Keratinocyte (primary cell): ENCODE measurements at places on chromosomes 6 and 20.

DNA sequence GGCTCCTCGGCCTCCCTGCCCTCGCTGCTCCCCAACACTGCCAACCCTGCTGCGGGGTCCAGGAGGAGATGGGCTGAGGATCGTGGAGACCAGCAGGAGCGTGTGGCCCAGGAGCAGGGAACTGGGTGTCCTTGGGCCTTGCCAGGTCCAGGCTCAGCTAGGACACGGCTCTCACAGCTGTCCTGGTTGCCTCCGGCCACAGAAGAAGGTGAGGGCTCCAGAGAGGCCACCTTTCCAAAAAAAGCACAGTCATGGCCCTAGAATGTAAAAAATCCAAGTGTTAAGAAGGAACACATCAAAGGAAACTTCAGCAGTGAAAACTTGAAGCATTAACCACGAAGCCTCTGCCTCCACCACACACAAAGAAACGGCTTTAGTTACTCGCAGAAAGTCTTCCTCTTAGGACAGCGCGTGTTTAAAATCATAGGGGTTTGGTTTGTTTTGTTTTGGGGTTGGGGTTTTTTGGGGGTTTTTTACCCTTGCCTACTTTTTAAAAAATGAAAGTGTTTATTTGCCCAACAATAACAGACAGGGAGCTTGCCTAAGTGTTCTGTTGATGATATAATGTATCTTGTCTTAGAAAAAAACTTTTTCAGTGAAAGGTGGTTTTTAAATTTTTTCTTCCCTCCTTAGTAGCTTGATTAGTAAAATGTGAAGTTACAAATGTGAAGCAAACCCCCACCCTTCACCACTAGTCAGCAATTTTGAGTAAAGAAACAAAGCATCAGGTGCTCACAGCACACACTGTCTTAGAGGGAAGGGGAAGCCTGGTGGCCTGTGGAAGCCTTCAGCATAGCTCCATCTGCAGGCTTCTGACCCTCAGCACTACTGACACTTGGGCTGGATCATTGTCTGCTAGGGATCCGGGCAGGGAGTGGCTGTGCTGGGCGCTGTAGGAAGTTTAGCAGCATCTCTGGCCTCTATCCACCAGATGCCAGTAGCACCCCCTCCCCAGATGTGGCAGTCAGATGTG, 60.0 kb downstream of the PTPN1 start:
- H3K4me1 ChIP-seq, result no peaks in the 10 kb centered on the region
- H3K27me3 ChIP-seq, result no peaks in the 10 kb centered on the region
- H3K4me3 ChIP-seq, result no peak overlapping the region
- peaks cover 53% of the 10 kb centered on the region for H3K36me3 ChIP-seq
- no peak overlapping the region for H3K27ac ChIP-seq

DNA sequence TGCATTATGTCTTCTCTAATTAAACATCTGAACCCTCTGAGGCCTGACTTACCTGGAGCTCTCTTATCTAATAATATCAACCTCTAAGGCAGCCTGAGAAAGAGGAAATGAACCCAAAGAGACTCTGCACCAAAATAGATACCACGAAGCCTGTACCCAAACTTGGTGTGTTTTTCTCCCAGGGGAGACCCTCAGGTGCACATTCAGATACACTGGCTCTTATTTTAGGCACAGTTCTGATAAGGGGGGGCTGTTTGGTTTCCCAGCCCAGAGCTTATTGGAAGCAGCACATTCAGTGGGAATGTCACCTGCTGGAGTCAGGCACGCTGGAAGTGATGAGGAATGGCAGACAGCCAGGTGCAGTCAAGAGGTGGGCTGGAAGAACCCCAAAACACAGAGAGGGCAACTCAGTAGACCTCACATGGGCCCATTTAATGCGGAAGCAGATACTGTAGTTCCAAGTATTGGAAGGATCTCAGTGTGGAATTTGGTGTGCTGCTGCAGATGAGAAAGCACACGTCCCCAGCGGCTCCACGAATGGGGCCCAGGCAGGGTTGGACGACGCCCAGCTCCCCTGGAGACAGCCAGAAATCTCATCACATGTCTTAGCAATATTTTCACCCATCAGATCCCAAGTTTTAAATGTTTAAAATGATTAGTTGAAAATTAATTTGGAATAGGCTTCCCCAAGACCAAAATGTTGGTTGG, 9.7 kb upstream of the CCR6 start:
- H3K27ac ChIP-seq, result no peak overlapping the region
- no peaks in the 10 kb centered on the region for H3K4me1 ChIP-seq
- no peaks in the 10 kb centered on the region for H3K36me3 ChIP-seq
- DNase-seq, result no peak
- H3K27me3 ChIP-seq, result peaks cover 16% of the 10 kb centered on the region

- no peak overlapping the region for H3K27ac ChIP-seq
- H3K36me3 ChIP-seq, result no peaks in the 10 kb centered on the region
- no peak overlapping the region for H3K4me3 ChIP-seq
- peaks cover 3% of the 10 kb centered on the region for H3K4me1 ChIP-seq
- no peak for DNase-seq
These were observed 30.5 kb downstream of the MDGA1 start for GRCh38 chr6:37667050-37667814.

- DNase-seq, result no peak
- no peaks in the 10 kb centered on the region for H3K27me3 ChIP-seq
- no peaks in the 10 kb centered on the region for H3K4me1 ChIP-seq
- H3K4me3 ChIP-seq, result no peak overlapping the region
- H3K36me3 ChIP-seq, result no peaks in the 10 kb centered on the region
- H3K27ac ChIP-seq, result no peak overlapping the region
These were observed 214.0 kb downstream of the WDR27 start for GRCh38 chr6:169487579-169488436.

- H3K27ac ChIP-seq, result no peak overlapping the region
- H3K4me3 ChIP-seq, result no peak overlapping the region
- peaks cover 33% of the 10 kb centered on the region for H3K27me3 ChIP-seq
- DNase-seq, result no peak
These were observed 699 bp downstream of the PTPRT start for GRCh38 chr20:43188861-43189553.

GRCh38 chr20:21513881-21514540, at the start of gene NKX2-2:
Gene NKX2-2 (minus strand): TSS chr20:21514064. CDS start chr20:21513669, 395 bp downstream.
- H3K27ac ChIP-seq, result no peak within 1 kb of the TSS
- H3K36me3 ChIP-seq, result no peaks in the 10 kb centered on the region
- H3K27me3 ChIP-seq, result peaks cover 99% of the 10 kb centered on the region
- H3K4me1 ChIP-seq, result peaks cover 5% of the 10 kb centered on the region
- H3K4me3 ChIP-seq, result no peak within 1 kb of the TSS
- DNase-seq, result no peak

- no peaks in the 10 kb centered on the region for H3K4me1 ChIP-seq
- no peak overlapping the region for H3K4me3 ChIP-seq
- H3K27ac ChIP-seq, result no peak overlapping the region
- H3K36me3 ChIP-seq, result no peaks in the 10 kb centered on the region
- DNase-seq, result no peak
These were observed 117.1 kb upstream of the SPTLC3 start for GRCh38 chr20:12891643-12892042.

DNA sequence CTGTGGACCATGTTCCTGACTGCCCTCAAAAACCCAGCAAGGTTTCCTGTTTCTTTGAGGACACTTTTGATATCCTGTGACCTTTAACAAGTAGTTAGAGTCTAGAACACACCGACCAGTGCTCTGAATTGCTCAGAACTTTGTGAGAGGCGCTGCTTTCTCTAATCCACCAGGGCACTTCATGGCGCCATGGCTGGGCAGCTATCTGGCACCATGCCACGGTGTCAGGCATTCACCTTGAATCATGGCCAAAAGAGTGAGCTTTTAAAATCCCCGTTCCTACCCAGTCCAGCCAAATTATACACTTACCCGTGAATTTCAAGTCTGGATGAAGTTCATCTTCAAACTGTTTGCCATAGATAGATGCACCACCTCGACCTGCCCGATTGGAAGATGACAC, 17.0 kb upstream of the CPNE5 start:
- no peak overlapping the region for H3K4me3 ChIP-seq
- no peak overlapping the region for H3K27ac ChIP-seq
- DNase-seq, result no peak
- H3K4me1 ChIP-seq, result peaks cover 12% of the 10 kb centered on the region

DNA sequence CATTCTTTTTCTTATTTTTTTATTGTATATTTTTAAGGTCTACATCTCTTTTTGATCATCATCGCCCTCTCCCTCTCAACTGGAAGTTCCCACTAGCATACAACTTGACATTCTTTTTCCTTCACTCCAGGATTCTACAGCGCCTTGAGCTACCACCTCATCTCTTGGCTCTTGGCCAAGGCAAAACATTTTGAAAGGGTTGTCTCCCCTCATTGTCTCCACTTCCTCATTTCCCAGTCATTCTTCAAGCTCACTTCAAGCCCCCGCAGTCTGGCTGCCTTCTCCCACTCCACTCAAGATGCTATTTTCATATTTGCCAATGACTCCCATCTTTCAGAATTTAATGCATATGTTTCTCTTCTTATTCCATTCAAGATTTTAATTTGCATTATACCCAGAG, 63.0 kb downstream of the OPN5 start:
- H3K4me3 ChIP-seq, result no peak overlapping the region
- DNase-seq, result no peak
- H3K36me3 ChIP-seq, result no peaks in the 10 kb centered on the region
- no peak overlapping the region for H3K27ac ChIP-seq
- H3K27me3 ChIP-seq, result no peaks in the 10 kb centered on the region
- H3K4me1 ChIP-seq, result no peaks in the 10 kb centered on the region

DNA sequence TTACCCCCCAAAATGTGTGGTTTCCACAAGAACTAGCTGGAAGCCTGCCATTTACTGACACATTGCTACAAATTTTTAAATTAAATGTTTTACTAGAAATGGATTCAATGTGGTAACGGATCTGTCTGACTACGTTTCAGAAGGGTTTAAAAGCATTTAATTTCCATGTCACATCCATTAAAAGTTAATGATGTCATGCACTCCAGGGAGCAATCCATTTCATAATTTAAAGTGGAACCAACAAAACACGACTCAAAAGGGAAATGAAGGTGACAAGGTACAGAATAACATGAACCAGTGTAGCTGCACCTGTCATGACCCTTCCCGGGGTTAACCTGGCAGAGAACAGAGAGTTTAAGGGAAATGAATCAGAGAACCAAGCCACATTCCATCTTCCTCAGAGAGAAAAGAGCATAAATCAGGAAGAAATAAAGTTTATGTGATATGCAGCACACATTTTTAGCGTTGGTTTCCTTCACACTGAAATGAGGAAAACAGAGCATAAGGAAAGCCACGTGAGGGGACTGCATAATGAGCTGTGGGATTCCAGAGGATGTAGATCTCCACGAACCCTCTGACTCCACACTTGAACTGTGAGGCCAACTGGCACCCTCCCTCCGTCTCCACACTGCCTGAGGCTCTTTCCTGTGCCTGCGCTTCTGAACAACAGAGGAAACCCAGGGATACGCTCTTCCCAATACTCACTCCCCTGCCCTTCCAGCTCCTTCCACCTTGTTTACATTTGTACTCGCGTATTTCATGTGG, 170.3 kb upstream of the AHI1 start:
- H3K4me3 ChIP-seq, result no peak overlapping the region
- no peak for DNase-seq
- no peaks in the 10 kb centered on the region for H3K36me3 ChIP-seq
- peaks cover 6% of the 10 kb centered on the region for H3K4me1 ChIP-seq

- H3K27me3 ChIP-seq, result no peaks in the 10 kb centered on the region
- no peak overlapping the region for H3K27ac ChIP-seq
- no peak for DNase-seq
- no peak overlapping the region for H3K4me3 ChIP-seq
- H3K36me3 ChIP-seq, result no peaks in the 10 kb centered on the region
These were observed 183.0 kb downstream of the TASP1 start for GRCh38 chr20:13455713-13456112.

DNA sequence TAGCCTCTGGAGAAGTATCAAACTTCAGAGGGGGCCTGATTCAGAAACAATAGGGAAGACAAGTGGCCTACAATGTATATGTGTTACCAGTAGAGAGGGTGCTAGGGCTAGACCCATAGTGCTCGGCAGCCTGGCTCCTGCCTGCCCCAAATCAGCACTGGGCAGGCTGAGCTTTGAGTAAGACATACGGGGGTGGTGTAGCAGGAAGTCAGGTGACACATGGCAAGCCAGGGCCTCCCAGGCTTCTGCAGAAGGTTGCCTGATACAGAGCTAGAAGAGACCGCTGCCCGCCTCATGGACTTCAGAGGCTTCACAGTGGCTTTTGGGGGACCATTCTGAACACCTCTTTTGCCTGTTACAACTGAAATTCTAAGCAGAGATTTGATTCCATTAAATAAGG, 43.4 kb downstream of the RALY start:
- H3K27ac ChIP-seq, result no peak overlapping the region
- no peaks in the 10 kb centered on the region for H3K27me3 ChIP-seq
- peaks cover 6% of the 10 kb centered on the region for H3K36me3 ChIP-seq
- no peak overlapping the region for H3K4me3 ChIP-seq
- H3K4me1 ChIP-seq, result peaks cover 3% of the 10 kb centered on the region
- DNase-seq, result no peak

- H3K4me3 ChIP-seq, result no peak overlapping the region
- H3K4me1 ChIP-seq, result no peaks in the 10 kb centered on the region
- no peak overlapping the region for H3K27ac ChIP-seq
- no peaks in the 10 kb centered on the region for H3K36me3 ChIP-seq
These were observed 222.3 kb downstream of the UBE3D start for GRCh38 chr6:82843291-82843885.

DNA sequence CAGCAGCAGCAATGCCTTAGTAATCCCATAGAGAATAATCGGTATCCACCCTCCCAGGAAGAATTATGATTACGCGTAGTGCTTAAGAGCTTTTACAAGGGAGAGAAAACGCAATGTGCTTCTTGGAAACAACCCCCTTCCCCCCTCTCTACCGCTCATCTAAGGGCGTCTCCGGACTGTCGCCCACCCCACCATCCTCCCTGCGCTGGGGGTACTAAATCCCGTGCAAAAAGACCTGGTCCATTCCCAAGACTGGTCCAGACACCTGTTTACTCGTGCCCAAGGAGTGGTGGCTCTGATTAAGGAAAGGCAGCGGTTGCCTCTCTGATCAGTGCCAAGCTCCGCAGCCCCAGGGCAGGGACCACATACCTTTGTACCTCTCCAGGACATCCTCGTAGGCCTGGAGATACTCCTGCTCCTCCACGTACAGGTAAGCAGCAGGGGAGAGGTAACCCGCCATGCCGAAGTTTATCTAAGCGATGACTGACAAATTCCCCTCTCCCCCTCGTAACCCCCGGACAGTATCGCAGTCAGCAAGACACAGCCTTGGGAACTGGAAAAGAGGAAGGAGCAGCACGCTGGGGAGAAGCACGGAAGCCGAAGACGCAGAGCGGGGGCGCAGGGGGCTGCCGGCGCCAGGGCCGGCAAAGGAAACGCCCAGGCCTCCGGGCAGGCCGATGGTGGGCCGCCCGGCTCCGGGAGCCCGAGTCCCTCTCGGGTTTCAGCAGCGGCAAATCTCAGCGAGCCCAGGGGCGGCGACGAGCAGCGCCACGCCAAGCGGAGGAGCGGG, 112.0 kb upstream of the BEND6 start:
- peak overlapping the region; percentile 81 for H3K4me3 ChIP-seq
- peaks cover 5% of the 10 kb centered on the region for H3K4me1 ChIP-seq
- H3K27ac ChIP-seq, result peak overlapping the region; percentile 4
- no peaks in the 10 kb centered on the region for H3K27me3 ChIP-seq

DNA sequence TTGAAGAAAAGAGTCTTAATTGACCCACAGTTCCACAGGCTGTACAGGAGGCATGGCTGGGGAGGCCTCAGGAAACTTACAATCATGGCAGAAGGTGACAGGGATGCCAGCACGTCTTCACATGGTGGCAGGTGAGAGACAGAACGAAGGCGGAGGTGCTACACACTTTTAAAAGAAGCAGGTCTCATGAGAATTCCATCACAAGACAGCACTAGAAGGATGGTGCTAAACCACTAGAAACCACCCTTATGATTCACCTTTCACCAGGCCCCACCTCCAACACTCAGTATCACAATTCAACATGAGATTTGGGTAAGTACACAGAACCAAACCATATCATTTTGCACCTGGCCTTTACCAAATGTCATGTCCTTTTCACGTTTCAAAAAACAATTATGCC, 20.9 kb downstream of the TAGAP start:
- no peaks in the 10 kb centered on the region for H3K27me3 ChIP-seq
- no peak for DNase-seq
- H3K36me3 ChIP-seq, result no peaks in the 10 kb centered on the region
